ENCODE measurements at places on chromosomes 4 and X.
A peak's percentile ranks its signal among the peaks of the same experiment; 100 is the strongest.

- DNase-seq, result no peak
Measured at GRCh38 chr4:141768954-141769353, 132.6 kb downstream of the IL15 start.

DNA sequence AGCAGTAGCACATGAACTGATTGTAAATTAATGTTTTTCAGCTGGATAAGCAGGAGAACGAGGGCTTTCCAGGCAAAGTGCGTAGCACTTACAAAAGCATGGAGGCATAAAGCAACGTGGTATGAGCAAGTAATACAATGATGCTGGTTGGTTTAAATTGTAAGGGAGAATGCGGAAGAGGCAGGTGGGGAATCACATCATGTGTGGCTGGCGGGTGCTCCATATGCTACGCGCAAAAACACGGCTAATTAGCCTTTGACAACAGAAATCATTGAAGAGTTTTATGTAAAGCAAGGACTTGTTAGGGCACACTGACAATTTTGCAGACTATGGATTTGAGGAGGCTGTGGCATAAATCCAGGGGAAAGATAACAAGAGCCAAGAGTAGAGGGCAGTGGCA lies 14.6 kb downstream of the SYTL4 start:
- DNase-seq, result no peak

DNA sequence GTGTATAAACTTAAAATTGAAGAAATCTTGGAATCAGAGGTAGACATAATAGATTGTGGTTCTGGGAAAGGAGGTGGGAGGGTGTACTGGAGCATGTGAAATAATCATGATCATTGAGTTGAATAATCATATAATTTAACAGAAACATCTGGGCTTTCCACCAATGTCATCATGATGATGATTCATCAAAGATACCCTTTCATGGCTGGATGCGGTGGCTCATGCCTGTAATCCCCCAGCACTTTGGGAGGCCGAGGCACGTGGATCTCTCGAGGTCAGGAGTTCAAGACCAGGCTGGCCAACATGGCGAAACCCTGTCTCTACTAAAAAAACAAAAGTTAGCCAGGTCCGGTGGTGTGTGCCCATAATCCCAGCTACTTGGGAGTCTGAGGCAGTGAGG lies 6.7 kb upstream of the RUFY3 start:
- no peak for DNase-seq

DNA sequence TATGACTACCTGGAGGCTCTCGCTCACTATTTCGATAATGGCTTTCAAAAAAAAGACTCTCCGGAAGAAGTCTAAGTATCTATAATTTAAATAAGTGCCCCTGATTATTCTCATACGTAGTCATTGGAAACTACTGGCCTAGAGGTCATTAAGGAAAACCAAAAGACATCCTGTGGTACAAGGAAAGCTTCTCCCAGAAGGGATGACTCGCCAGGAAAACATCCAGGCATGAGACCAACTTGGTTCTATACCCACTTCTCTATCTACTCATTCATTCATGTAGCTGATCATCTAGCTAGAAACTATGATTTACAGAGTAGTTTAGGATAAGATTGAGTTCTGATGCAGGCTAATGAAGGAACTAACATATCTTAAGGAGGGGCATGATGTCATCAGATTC lies 37.7 kb downstream of the SOX3 start:
- no peak for DNase-seq

DNA sequence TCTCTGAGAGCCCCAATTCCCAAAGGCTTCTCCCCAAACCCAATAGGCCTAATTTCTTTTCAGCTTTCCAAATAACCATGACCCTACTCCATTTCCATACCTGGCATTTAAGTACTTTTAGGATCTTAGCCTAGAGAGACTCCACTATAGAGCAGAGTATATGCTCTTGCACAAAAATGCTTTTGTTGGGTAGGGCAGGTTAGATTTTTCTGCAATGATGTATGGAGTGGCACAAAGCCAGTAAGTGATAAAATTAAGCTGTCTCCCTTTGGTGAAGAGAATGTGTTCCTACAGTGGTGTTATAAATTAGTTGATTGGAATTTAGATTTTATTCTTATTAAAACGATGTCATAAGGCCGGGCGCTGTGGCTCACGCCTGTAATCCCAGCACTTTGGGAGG lies 124.9 kb downstream of the INPP4B start:
- no peak for DNase-seq

DNA sequence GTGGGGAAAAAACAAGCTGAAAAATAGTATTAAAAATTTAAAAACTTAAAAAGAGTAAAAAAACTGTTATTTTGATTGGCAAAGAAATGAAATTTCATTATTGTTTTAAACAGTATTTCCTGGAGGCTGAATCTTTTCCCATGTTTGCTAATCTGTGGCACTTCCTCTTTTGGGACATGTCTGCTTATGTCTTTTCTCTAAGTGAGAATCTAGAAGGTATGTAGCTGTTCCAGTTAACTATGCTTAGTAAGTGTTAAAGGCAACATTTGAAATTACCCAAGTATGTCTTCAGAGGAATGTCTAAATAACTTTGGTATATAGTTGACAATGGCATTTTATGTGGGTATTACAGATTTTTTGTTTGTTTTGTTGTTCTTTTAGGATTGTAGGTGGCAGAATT lies 81.6 kb upstream of the TBC1D9 start:
- no peak for DNase-seq

- no peak for DNase-seq
Measured at GRCh38 chrX:15864629-15865028, 10.0 kb upstream of the AP1S2 start.

DNA sequence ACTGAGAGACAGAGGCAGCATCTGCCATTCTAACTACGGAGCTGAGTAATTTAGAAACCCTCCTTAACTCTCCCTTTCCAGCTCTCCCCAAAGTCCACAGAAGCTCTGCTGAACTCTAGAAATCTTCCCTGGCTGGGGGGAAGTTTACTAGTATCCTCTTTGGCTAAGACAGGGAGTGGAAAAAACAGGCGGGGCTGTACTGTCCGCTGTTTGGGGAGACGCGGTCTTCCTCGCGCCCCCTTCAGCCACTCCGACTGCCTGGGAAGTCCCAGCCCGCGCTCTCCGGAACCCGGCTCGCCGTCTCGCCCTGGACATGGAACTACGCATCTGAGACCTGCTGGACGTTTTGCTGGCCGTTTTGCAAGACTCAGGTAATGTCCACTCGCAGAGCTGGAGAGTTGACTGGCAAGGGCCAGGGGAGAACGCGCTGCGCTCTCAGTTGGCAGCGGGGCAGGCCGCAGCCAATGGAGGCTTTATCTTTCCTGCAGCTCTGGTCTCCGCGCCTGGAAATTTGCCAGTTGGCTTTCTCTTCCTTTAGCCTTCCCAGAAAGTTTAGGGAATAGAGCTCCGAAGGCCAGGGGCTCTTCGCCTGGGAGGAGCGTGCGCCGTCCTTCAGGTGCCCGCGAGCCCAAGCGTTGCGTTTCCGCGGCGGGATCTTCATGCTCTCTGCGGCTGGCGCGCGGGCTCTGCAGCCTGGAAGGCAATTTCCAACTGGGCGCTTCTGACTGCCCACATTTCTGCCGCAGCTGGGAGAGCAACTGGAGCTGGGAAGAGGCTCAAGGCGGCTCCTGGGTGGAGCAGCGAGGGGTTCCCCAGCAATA lies 892 bp downstream of the IL1RAPL2 start:
- DNase-seq, result no peak

DNA sequence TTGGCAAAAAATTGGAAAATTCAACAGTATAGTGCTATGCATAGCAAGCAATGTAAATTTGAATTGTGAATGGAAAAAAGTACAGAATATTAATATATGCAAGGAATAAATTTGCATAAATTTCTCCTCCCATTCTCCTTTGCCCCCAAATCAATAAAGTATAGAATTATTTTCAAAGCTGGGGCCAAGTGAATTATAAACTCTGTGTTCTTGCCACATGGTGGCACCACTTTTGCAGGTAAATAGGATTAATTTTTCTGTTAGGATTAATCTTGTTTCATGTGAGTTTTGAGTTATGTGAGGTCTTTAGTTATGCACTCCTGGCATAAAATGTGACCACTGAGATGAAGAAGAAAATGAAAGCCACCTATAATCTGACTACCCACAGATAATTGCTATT lies 19.9 kb downstream of the COPS4 start:
- no peak for DNase-seq

DNA sequence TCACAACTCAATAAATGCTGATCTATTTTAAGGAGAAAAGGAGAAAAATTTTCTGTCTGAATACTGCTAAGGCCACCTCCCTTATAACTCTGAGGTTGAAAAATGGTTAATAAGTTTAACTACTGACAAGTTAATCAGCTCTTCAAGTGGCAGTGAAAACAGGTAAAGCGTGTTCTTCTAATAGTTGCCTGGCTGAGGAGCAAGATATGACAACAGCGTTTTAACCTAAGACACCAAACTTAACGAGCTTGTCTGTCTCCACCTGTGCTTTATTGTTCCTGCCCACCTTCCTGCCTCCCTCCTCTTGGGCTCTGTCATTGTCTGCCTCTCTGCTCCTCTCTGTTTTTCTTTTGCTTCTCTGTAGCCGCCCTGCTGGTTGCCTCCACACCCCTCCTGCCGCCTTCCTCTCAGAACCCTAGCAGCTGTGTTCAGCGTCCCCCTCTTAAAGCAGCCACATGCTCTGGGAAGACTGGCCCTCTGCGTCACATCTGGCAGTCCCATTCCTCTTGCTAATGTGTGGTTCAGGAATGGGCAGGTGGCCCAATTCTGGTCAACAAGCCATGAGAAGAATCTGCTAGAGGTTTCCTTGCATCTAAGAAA lies 4.3 kb upstream of the TSPAN5 start:
- DNase-seq, result peak; percentile 15

DNA sequence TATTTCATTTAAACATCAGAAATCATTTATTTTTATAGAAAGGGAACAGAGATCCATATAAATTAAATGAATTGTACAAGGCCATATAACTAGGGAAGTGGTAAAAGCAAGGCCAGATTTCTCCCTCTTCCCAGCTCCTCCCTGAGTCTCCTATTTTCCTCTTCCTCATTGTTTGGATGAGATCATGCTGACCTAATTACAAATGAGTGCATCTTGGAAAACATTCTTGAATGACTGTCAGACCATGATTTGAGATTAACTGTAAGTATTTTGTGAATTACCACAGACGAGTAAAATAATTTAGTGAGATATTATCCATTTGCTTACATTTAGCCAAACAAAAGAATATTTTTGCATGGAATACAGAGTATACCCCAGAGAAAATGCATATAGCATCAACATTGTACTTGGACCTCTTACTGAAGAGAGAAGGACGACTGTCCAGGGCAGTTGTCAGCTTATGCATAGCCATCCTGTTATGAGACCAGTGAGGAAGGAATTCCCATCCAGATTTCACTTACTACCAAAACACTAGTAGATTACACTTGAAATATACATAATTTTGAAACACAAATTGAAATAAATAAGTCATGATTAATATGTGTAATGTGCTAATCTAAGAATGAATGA lies 47.3 kb downstream of the SLAIN2 start:
- DNase-seq, result no peak

DNA sequence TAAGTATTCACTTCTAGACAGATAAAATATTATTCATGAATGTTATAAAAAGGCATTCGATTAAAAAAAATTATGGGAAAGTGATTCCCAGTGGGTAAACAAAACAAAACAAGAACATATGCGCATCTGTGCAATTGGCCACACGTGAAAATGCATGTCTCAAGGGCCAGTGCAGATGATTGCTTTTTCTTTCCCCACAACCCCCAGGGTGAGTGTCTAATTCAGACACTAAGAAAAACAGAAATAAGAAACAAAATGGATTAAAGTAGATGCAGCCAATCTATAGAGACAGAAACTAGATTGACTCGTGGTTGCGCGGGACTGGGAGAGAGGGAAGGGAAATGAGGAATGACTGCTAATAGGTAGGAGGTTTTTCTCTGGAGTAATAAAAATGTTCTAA lies 49.5 kb downstream of the GPM6A start:
- DNase-seq, result no peak

GRCh38 chrX:725971-726370 lies 95.4 kb downstream of the SHOX start:
- no peak for DNase-seq

- DNase-seq, result no peak
Measured at GRCh38 chrX:4397471-4397870, 684.0 kb upstream of the PRKX start.

GRCh38 chr4:24975510-24975909 lies 55.2 kb downstream of the LGI2 start:
- no peak for DNase-seq

- DNase-seq, result no peak
Measured at GRCh38 chr4:172061204-172061603, 248.0 kb downstream of the GALNTL6 start.

- no peak for DNase-seq
Measured at GRCh38 chr4:126727461-126727860, 905.3 kb upstream of the INTU start.

DNA sequence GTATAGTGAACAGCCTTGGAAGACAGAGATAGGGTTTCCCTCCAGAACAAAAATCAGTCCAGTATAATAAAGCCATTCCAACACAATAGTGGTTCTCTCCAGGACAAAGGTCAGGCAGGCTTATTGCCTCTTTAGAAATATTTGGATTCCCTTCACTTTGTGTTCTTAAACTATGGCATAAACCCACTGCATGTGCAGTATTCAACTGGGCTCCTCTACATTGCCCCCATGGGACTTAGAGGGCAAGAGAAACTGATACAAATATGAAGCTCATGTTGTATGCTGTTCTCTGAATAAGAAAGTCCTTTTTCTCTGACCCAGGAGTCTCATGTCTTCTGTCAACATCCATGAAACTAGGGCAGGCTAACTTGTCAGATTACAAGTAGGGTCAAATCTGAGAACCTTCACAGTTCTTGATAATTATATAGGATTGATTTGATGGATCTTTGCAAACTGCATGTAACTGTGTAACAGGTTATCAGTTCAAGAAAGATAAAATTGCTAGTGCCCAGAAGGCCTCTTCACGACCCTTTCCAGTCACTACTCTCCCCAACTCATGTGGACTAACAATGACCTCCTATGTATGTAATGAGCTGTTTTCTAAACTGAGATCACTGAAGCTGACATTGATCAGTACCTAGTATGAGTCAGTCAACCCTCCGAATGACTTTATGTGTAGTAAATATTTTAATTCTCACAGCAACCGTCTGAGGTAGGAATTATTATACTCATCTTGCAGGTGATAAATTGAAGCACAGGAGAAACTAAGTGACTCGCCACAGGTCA lies 31.9 kb upstream of the FAM9C start:
- DNase-seq, result no peak

GRCh38 chrX:118062048-118062789 lies 54.4 kb downstream of the KLHL13 start:
- DNase-seq, result no peak

GRCh38 chrX:53682885-53683555 lies 3.5 kb downstream of the HUWE1 start:
- no peak for DNase-seq

DNA sequence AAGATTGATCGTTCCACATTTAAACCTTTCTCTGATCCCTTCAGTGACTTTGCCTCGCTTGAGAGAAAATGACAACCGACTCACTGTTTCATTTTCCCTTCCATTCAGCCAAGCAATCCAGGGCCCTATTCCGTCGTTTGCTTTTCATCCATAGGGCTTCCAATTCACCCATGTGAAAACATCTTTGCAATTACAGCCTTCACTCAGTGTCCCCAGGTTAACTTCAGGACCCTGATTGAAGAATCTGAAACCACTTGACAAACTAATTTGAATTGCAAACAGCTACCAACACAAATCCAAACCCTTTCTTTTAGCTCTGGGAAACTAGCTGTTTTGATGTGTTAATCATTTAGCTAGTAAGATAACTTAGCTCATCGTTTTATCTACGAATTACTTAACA lies 120.2 kb upstream of the FAM9C start:
- DNase-seq, result no peak

- no peak for DNase-seq
Measured at GRCh38 chr4:87985097-87985886, 9.8 kb downstream of the SPP1 start.

All from stimulated activated CD8-positive, alpha-beta memory T cell treated with anti-CD3 and anti-CD28 coated beads, Interleukin-12 subunit alpha, Interleukin-12 subunit beta, amount 100 ng/mL, for 4 hours (primary cell).